ENCODE measurements at places on chromosomes 11 and 22. TPM values are rescaled to one million over a fixed set of nuclear protein-coding genes. Genes with fewer than 3 reads are reported as not detected.

DNA sequence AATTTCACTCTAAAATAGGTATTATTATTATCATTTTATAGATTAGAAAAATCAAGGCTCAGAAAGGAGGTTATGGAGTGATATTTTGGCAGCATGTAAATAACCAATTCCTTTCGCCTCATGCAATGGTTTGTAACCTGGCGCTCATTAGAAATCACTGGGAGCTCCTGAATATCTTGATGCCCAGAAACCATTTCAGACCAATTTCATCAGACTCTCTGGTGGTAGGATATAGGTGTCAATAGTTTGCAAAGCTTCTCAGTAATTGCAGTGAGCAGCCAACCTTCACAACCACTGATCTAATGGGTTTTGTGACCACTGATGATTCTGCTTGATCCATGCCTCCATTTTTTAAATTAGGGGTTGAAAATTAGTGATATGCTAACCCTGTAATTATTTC is 57.8 kb upstream of the ZC3H12C start:
- no peak for DNase-seq
- no peaks in the 10 kb centered on the region for H3K27me3 ChIP-seq
- H3K36me3 ChIP-seq, result no peaks in the 10 kb centered on the region
- no peak overlapping the region for H3K4me3 ChIP-seq
- no peaks in the 10 kb centered on the region for H3K4me1 ChIP-seq

Gene KCTD14
- total RNA-seq, result 0.63 TPM

DNA sequence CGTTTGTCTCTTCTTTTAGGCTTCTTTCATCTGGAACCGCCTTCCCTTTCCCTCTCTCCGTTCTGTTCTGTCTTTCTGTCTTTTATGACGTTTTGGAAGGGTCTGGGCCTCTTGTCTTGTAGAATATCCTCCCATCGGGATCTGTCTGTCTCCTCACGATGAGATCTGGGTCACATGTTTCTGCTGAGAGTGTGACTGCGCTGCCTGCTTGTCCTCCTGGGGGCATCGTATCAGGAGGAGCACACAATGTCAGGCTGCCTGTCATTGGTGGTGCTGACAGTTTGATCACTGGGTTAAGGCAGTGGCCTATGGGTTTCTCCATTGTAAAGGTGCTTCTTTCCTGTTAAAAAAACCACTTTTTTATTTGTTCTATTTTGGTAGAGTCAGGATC is 60.4 kb upstream of the PARVG start:
- no peaks in the 10 kb centered on the region for H3K36me3 ChIP-seq
- no peaks in the 10 kb centered on the region for H3K27me3 ChIP-seq
- H3K4me3 ChIP-seq, result no peak overlapping the region
- no peak overlapping the region for H3K27ac ChIP-seq
- H3K4me1 ChIP-seq, result no peaks in the 10 kb centered on the region

GRCh38 chr11:118652681-118653181 is 26.7 kb downstream of the TREH start:
- H3K36me3 ChIP-seq, result peaks cover 83% of the 10 kb centered on the region
- no peak overlapping the region for H3K27ac ChIP-seq
- H3K27me3 ChIP-seq, result no peaks in the 10 kb centered on the region

GRCh38 chr11:45494738-45495137 is 170.7 kb downstream of the CHST1 start:
- H3K27ac ChIP-seq, result no peak overlapping the region
- DNase-seq, result no peak
- no peak overlapping the region for H3K4me3 ChIP-seq
- H3K27me3 ChIP-seq, result peaks cover 32% of the 10 kb centered on the region

DNA sequence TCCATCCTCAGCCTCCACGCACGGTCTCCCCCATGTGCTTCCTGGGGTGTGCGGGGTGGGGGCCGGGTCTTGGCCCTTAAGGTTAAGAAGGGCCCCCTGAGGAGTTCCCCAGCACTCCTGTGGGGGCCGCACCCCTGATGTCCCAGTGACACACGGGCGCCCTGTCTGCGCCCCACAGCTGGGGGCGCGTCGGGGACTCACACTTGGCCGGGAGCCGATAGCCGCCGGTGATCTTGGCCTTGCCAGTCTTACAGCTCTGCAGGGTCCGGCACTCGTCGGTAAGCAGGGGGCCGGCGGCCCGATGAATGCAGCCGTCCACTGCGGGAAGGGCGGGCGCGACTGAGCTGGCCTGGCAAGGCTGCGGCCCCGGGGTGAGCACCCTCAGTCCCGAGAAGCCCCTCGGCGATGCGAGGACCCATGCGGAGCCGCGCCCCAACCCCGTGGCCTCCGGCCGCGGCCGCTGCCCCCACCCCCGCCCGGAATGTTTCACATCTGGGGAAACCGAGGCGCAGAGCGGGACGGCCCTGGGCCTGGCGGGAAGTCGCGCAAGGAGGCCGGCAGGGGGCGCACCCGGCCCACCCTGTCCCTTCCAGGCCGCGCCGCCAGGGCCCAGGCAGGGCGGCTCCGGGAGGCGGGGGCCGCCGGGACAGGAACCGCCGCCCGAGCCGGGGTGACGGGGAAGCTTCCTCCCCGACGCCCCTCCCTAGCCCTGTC is 13.9 kb downstream of the OTUB1 start:
- DNase-seq, result peak; percentile 89
- no peak overlapping the region for H3K27ac ChIP-seq
- peak overlapping the region; percentile 67 for H3K4me3 ChIP-seq
- no peaks in the 10 kb centered on the region for H3K27me3 ChIP-seq
- no peaks in the 10 kb centered on the region for H3K36me3 ChIP-seq

- H3K27ac ChIP-seq, result peak overlapping the region; percentile 75
- peaks cover 44% of the 10 kb centered on the region for H3K4me1 ChIP-seq
These were observed 63.7 kb downstream of the MAML2 start for GRCh38 chr11:96279018-96279895.

Gene SPDYC
- total RNA-seq, result not detected

DNA sequence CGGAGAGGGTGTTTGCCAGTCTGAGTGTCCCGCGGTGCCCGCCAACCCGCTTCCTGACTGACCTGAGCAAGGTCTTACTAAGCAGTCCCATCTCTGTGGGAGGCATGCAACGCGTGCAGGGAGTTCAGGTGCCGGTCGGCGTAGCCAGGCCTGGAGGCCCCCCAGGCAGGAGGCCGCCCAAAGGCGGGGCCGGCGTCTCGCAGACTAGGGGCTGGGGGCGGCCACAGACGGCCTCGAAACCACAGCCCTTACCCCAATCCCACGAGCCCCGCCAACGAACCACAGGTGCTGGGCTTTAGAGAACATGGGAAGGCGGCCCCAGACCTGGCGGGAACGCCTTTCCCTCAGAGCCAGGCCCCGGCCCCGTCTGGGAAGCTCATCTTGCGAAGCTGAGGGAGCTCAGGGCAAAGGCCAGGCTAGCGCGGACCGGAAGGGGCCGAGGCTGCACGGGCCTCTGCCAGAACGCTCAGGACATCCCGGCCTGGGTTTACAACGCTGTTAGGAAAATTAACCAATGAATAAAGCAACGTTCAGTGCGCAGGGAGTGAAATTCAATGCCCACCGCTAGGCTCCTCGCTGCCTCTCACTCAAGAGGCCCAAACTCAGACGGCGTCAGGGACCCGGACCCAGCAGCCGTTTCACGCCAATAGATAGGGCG is 2.1 kb upstream of the MTFP1 start:
- peak; percentile 81 for DNase-seq
- H3K27ac ChIP-seq, result peak overlapping the region; percentile 97
- no peaks in the 10 kb centered on the region for H3K27me3 ChIP-seq
- H3K4me3 ChIP-seq, result peak overlapping the region; percentile 79
- no peaks in the 10 kb centered on the region for H3K36me3 ChIP-seq

Gene EMID1
- not detected for total RNA-seq

DNA sequence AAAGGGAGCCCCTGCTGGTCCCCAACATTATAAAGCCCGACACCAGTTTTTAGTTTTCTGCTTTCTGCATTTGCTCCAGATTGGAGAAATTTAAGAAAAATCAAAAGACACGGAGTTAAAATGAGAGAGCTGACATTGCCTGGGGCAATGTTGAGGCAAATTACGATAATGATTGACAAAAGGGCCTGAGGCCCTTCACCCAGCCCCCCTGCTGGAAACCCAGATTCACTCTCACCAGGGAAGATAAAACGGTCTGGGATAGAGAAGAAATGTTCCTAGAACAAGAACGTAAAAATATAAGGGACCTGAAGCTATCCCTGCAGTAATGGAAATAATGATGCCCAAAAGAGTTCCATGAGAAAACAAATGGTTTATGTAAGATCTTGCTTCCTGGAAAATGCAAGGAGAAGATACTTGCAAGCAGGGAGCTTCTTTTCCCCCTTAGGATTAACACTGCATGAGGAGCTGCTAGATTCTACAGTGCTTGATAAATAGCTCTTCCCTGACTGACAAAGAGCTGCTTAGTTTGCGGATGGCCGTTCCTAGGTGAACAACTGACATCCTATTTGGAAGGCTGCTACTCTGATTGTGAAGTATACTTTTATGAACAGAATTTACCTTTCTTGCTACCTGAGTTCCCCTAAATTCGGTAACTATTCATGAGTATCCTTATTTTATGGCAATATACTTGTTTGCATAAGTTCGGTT is 40.6 kb upstream of the GNAZ start:
- no peaks in the 10 kb centered on the region for H3K36me3 ChIP-seq
- H3K4me1 ChIP-seq, result no peaks in the 10 kb centered on the region
- H3K27me3 ChIP-seq, result no peaks in the 10 kb centered on the region
- H3K4me3 ChIP-seq, result no peak overlapping the region
- no peak for DNase-seq

All from GM23248 (cell line).